ENCODE measurements at places on chromosomes 13 and 19.

- no peak for DNase-seq
These were observed 48.2 kb downstream of the DPY19L3 start for GRCh38 chr19:32453736-32454135.

GRCh38 chr19:40718774-40719391 is 2.0 kb downstream of the ITPKC start:
- no peak for DNase-seq

GRCh38 chr13:98599502-98600328 is 22.8 kb upstream of the STK24 start:
- DNase-seq: no peak

GRCh38 chr13:49098198-49098597 is 121.9 kb upstream of the MLNR start:
- DNase-seq: no peak

DNA sequence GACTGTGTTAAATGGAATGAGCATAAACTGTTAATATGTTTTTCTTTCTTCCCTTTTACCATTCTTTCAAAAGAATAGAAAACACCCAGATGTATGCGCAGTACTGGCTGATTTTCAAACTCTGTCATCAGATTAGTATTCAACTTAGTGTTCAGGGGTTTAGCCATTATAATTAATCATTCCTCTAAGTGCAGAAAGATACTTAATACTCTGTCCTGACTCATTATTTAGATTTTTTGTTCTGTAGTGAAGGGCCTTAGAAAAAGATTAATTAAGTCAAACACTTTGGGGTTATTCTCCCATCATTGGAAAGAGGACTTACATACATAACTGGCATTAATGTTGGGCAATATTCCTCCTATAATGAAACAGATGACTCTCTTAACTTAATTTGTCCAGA is 1316.7 kb upstream of the SLC10A2 start:
- no peak for DNase-seq

- no peak for DNase-seq
These were observed 138.2 kb downstream of the KCNRG start for GRCh38 chr13:50153401-50153800.

DNA sequence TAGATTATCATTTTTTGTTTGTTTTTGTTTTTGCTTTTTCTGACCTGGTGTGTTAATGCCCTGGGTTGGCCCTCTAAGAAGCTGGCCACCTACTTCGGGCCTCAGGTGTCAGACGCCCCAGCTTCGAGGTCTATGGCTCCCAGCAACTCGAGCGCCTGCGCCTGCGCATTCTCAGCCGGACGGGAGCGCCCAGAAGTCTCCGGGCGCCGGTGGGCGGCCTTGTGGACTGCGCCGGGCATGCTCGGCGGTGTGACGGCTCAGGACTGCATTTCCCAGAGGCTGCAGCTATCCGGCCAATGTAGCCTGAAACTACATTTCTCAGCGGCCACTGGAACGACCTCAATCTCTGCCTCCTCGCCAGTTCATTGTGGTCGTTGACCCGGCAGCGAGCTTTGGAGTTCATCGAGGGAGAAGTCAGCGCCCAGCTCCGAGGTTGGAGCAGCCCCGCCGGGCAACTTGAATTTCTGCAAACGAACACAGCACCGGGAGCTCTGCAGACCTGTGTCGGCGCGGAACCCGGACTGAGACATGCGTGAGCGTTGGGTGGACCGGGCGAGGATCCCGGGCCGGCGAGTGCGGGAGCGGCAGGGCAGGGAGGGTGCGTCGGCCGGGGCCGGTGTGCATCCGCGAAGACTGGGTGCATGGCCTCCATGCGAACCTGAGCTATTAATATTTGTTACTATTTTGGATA is at the start of gene ZNF30:
TSS of gene ZNF30 (plus strand) at position 219 of the 691 bp plus-strand sequence. CDS start 3,045 bp downstream, outside the sequence.
- DNase-seq: peak; percentile 95
